ENCODE measurements at places on chromosomes 6 and 20.

DNA sequence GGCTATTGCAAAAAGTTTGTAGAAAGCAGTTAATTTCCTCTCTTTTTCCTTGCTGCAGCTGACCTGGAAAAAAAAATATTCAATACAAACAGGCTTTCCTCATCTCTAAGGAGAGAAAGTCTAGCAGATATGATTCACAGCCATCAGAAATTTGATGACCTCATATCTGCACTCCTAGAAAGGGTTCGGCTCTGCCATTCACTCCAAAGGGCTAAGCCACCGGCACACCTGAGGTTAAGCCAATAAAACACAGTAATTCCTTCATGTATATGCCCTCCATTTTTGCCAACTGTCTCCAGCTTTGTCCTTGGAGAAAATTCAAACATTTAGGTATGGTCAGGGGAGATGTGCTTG lies 18.7 kb upstream of the LY86 start:
- no peak for DNase-seq

DNA sequence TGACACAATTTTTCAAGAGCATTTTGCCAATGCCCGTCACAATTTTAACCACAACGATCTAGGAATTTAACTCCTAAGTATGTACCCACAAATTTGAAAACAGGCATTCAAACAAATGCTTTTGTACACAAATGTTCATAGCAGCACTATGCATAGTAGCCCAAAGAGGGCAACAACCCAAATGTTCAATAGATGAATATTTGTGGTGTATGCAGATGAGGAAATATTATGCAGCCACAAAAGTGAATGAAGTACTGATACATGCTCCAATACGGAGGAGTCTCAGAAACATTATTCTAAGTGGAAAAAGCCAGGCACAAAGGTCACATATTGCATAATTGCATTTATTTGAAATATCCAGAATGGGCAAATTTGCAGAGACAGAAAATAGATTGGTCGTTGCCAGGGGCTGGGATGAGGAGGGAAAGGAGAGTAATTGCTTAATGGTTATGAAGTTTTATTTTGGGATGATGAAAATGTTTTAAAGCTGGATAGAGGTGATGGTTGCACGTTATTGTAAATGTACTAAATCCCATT lies 117.2 kb downstream of the PXDC1 start:
- DNase-seq = no peak

GRCh38 chr6:17725083-17725482 lies 18.4 kb upstream of the NUP153 start:
- DNase-seq = no peak

DNA sequence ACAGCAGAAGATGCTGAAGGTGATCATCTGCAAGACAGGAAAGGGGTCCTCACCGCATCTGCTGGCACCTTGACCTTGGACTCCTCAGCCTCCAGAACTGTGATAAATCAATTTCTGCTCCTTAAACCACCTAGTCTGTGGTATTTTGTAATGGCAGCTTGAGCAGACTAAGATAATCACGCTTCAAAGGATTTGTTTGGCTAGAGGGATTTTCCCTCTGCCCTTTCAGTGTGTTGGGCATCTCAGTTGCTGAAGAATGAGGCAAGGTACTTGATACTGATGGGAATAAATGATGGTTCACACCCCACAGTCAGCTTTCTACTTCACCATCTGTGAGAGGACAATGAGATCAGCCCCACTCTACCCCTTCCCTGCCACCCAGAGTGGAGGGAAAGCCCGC lies 60.2 kb downstream of the ADAT2 start:
- no peak for DNase-seq

GRCh38 chr6:10692965-10693538 lies 1.4 kb downstream of the C6orf52 start:
- DNase-seq = no peak

- DNase-seq = no peak
Observed at GRCh38 chr20:7716286-7716972, 223.8 kb downstream of the HAO1 start.

DNA sequence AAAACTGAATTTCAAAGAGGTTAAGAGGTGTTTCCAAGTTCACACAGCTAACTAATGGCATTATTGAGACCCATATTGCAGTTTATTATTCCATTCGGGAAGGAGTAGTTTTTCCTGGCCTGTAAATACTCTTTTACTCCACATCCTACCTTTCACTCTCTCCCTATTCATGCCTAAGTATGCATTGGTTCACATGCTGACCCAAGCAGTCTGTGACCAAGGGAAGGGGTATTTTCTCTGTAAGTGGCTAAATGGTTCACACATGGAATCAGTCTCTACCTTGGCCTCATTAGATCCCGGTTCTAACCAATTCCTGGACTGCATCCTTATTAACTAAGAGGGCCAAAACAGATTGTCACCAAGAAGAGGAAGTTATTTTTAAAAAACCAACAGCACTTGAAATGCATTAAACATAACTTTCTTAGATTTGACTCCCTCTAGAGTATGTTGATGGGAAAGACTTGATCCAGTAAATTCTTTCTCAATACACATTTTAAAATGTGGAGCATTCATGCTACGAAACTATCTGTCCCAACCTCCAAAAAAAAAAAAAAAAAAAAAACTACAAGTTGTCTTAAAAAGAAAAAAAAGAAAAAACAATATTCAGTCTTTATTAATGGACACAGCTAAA lies 17.8 kb upstream of the RSPO3 start:
- DNase-seq = no peak

- DNase-seq = no peak
Observed at GRCh38 chr20:4511776-4512175, 209.9 kb upstream of the PRND start.

- DNase-seq = no peak
Observed at GRCh38 chr6:114276783-114277182, 66.0 kb downstream of the HS3ST5 start.

- peak; percentile 37 for DNase-seq
Observed at GRCh38 chr20:19628570-19629134, 129.4 kb upstream of the RIN2 start.

GRCh38 chr6:152698692-152699091 lies 995 bp downstream of the MYCT1 start:
- no peak for DNase-seq

DNA sequence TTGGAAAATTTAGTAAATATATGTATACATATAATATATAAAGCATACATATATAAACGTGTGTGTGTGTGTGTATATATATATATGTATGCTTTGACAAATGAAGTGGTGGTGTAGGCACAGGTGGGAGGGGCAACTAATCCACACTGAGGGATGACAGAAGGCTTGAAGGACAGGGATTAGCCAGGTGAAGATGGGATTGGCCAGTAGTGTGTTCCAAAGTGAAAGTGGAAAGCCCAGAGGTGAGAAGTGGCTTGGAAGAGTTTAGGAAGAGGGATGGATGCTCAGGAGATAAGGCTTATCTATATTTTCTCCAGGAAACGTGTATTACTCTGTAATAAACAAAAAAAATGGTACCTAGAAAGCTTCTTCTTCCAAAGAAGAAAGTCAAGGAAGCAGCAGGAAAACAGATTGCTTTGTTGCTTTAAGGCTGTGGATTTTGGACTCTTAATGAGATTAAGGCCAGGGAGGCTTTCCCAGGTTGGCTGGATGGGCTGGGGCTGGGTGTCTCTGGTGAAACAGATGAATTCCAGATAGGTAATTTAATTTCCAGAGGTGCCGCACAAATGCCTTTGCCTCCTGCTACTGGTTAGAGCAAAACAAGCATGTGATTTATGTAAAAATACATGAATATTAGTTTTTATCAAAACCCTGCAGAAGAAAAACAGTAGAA lies 63.9 kb downstream of the JARID2 start:
- no peak for DNase-seq

GRCh38 chr6:163816441-163816840 lies 401.9 kb downstream of the QKI start:
- DNase-seq = no peak

DNA sequence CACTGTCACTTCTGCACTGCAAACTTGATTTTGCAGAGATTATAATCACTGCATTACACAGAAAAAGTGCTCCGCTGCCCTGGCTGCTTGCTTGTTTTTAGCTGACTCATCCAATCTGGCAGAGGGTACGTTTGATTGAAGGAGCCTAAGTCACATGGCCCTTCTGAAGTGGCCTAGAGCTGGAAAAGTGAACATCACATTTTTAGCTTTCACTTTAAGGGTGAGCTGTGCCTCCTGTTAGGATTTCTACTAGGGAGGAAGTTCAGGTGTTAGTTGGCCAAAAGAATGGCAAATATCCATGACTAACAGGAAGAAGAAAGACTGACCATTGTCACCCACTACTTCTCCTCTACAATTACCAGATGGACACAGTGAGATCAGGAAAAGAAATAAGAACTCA lies 889.1 kb upstream of the MAP3K7 start:
- no peak for DNase-seq

GRCh38 chr6:125658759-125659431 lies 90.5 kb upstream of the HEY2 start:
- no peak for DNase-seq

GRCh38 chr6:138397128-138398122 lies 6.6 kb upstream of the HEBP2 start:
- no peak for DNase-seq
